ENCODE measurements at places on chromosomes 1 and 21. TPM values are rescaled to one million over a fixed set of nuclear protein-coding genes. Genes with fewer than 3 reads are reported as not detected.

EDARADD gene
- total RNA-seq, result 0.05 TPM

DNA sequence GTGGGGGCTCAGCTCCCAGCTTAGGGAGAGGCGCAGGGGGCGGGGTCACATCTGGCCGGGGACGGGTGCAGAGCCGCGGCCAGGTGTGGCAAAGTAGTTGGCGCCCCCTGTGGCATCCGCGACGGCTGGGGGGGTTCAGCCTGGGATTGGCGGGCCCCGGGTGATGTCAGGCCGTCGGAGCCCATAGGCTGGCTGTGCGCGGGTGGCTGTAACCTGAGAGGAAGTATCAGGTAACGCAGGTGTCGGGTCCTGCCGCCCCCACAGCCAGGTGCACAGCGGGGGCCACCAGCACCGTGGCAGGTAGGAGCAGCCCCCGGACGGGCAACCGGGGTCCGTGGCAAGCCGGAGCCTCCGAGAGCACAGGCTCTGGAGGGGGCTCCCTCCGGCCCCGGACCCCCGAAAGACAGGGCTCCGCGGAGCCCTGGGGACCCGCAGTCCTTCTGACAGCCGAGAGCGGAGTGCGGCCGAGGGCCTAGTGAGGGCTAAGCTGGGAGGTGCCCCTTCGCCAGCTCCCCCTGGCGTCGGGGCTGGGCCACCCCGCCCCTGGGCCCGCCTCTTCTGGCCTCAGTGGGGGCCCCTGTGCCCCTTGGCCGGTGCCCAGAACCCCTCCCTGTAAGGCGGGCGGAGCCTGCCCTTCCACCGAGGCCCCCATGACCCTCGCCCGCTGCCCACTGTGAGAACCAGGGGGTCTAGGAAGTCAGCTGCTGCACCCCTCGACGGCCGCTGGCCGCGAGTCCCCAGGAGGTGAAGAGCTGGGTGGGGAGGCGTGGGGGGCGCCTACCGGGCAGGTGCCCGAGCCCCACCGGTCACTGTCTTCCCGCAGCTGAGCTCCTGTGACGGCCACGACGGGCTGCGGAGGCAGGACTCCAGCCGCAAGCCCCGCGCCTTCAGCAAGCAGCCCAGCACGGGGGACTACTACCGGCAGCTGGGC is 17.9 kb downstream of the TNFRSF25 start:
- no peak for DNase-seq

DNA sequence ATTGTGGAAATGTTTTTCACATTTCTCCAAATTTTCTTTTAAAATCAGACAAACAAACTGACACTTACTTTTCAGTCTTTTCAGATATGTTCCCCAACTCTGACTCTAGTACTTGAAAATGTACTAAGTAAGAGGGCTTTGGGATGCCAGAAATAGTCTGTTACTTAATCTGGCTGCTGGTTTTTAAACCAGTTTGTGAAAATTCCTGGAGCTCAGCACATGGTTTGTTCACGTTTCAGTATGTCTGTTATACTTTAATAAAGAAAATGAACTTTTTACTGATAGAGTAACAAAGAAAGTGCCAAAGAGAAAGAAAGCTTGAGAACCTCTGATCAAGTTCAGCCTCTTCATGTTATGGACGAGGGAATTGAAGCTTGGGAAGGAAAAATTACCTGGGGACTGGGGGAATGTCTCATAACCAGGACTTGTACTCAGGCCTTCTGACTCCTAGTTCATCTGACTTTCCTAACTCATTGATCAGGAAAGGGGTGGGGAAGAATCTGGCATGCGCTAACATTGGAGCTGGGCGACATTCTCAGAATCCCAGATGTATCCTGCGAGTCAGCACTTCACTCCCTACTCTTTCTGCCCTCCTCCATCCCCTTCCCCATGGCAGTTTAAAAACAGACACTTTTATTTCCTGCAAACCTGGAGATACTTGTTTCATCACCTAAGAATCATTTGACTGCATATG is 30.8 kb upstream of the DNAJC6 start:
- DNase-seq, result no peak

PWP2 gene
- not detected for total RNA-seq

KCND3 gene
- total RNA-seq, result 0.30 TPM

- no peak for DNase-seq
Measured at GRCh38 chr1:225451840-225452515, 24.1 kb upstream of the LBR start.

- DNase-seq, result no peak
Measured at GRCh38 chr1:78038071-78038470, 7.7 kb upstream of the GIPC2 start.

DNA sequence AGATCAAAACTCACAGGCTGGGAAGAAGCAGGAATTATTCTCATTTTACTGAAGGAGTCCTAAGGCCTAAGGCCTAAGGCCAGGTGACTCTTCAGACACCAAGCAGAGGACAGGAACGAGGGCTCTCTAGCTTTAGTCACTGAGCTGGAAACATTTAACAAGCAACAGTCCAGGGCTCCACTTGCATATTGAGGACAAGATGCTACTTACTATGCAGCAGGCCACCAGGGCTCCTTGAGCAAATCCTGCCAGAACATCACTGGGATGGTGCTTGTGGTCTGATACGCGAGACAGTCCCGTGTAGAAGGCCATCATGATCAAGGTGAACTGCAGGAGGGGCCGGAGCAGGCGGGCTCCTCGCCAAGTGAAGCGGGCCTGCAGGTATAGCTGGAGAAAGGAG is 67.6 kb downstream of the PLPP3 start:
- DNase-seq, result no peak

TAF12 gene
- 29.2 TPM for total RNA-seq

GRCh38 chr1:227741166-227741870 is 6.1 kb downstream of the SNAP47 start:
- no peak for DNase-seq

DNA sequence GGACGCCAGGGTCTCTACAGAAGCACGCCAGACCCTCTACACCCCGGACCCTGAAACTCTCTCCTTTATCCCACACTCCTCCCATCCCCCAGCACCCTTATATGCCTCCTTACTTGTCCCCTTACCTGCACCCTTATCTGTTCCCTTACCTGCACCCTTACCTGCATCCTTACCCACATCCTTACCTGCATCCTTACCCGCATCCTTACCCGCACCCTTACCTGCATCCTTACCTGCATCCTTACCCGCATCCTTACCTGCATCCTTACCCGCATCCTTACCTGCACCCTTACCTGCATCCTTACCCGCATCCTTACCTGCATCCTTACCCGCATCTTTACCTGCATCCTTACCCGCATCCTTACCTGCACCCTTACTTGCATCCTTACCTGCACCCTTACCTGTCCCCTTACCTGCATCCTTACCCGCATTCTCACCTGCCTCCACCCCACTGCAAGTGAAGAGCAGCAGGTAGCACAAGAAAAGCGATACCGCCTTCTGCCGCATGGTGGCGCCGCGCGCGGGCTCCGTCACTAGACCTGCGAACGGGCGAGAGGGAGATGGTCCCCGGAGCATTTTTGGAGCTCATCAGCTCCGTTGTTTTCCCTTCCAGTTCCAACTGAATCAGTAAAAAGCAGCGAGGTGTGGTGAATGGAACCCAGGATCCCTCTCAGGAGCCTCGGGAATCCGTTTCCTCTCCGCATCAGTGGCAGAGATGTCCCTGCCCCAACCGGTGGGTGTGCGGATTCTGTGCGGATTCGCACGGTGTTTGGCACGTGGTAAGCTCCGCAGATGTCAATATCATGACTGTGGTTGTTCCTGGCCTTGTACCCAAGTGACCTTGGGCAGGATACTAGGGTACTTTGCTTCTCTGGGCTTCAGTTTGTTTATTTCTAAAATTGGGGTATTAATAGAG is 2.9 kb downstream of the IFI6 start:
- DNase-seq, result peak; percentile 22

DNA sequence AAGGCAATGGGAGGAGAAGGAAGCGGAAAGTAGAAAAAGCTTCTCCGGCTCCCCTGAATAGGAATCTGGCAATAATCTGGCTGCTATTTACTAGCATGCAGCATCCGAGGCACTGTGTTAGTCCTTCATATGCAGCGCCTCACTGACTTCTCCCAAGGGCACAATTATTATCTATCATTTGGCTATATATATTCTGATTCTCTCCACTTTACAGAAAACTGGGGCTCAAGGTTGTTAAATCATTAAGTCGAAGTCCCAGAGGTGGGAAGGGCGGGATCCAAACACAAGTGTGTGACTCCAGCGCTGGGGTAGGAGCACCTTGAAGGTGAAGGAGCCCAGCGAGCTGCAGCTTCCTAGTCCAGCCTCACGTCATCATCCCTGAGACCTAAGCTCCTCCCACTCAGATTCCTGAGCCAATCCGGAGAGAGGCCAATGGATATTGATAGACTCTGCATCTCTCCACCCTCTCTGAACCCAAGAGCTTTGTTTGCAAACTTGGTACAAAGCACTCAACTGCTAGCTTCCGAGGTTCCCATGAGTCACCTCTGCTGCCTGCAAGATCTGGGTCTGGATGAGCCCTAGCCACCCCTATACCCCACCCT is 16.6 kb upstream of the EYA3 start:
- DNase-seq, result peak; percentile 89

DNA sequence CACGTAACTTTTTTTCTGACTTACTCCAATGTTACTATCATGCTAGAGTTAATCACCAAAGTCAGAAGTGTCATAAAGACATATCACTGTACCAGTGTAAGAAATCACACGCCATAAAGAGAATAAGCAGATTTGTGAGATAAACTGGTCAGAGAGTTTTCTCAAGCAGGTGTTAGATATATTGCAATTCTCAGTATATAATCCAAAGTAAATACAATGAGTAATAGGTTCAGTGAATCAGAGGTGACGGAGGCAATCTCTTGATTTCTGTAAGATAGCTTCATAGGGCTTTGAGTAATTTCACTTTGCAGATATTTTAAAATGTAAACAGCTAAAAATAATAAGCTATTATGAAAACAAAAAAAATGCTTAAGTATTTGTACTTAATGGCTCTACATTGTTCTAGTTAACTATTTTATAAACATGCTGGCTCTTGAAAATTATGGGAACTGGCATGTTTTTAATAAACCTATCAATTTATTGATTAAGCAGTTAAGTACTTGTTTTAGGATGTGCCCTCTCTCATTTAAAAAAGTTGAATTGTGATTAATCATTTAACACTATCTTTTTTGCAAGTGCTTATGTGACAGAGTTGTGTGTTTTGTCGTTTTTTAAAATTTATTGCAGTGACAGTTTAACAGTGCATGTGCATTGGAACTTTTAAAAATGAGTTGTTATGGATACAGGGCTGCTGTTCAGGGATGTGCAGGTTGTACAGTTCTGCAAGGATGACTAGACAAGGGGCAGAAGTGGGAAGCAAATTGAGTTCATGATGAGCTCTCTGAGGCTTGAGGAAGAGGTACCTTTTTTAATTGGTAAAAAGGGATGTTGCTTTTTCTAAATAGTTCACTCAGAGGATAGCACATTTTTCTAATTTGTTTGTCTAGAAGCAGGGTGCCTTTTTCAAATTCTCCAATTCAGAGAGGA is 119.1 kb downstream of the USP25 start:
- DNase-seq, result peak; percentile 54

- DNase-seq, result peak; percentile 48
Measured at GRCh38 chr1:43227143-43227764, 42.5 kb upstream of the TMEM125 start.

GRCh38 chr1:169113613-169114119 is 7.2 kb downstream of the ATP1B1 start:
- peak; percentile 98 for DNase-seq

TEX38 gene
- not detected for total RNA-seq

DNA sequence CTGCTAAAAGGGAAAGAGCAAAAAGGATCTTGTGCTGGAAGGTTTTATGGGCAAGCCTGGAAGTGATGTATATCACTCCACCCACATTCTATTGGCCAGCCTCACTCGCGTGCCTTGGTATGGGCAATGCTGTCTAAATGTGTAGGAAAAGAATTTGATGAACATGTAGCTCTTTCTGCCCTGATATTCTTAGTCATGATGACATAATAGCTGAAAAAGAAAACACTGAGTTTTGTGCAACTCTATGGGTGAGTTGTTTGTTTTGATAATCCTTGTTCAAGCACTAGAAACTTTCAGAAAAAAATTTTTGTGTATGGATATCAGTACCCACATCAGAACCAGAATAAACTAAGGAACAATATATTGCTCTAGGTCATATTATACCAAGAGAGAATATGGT is 231.5 kb upstream of the ST6GALNAC5 start:
- DNase-seq, result no peak

DNA sequence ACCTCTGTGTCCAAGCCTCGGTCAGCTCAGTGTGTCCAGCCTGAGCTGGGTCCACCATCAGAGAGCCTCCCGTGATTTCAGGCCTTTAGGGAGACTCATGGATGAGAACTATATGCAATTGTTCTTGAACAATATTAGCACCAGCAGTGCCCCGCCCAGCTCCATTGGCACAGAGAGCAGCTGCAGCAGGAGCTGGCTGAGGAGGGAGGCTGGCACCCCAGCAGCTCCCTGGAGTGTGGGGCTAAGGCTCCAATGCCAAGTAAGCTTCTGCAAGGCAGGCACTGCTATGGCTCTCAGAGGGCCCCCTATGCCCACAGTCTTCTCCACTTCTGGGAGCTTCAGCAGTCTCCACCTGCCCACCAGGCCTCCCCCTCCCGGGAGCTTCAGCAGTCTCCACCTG is 593.3 kb downstream of the MATN1 start:
- no peak for DNase-seq

DNA sequence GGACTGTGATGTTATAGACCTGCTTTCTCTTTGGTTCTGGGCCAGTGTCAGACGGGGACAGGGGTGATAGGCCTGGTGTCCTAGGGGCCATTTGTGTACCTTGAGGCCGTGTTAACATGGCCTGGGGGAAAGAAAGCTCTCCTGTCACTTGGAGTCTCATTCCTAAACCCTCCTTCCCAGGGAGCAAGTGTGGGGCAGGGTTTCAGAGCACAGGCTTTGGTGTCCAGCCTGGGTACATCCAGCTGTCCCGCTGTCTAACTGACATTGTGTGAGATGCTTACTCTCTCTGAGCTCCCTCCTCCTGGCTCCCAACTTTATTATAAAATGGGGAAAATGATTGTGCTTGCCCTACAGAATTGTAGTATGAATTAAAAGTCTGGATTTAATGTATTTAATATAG is 32.6 kb upstream of the EPHA8 start:
- no peak for DNase-seq
